Suprapubic skin (tissue), 4 donors: ENCODE measurements at places on chromosomes 6 and 20. TPM values are rescaled to one million over a fixed set of nuclear protein-coding genes. Genes with fewer than 3 reads are reported as not detected.

DNA sequence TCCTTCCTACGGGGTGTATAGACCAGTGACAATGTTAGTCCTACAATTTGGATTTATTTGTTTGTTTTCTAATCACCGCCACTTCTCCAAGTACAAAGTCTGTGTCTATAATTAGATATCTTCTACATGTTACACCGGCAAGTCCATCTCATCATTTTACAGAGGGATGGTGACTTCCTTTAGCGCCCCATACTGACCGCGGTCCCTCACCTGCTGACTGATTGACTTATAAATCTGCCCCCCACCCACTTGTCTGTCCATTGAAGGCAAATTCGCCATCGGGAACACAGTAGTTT lies 8.9 kb upstream of the NR2E1 start:
- no peak for DNase-seq

DNA sequence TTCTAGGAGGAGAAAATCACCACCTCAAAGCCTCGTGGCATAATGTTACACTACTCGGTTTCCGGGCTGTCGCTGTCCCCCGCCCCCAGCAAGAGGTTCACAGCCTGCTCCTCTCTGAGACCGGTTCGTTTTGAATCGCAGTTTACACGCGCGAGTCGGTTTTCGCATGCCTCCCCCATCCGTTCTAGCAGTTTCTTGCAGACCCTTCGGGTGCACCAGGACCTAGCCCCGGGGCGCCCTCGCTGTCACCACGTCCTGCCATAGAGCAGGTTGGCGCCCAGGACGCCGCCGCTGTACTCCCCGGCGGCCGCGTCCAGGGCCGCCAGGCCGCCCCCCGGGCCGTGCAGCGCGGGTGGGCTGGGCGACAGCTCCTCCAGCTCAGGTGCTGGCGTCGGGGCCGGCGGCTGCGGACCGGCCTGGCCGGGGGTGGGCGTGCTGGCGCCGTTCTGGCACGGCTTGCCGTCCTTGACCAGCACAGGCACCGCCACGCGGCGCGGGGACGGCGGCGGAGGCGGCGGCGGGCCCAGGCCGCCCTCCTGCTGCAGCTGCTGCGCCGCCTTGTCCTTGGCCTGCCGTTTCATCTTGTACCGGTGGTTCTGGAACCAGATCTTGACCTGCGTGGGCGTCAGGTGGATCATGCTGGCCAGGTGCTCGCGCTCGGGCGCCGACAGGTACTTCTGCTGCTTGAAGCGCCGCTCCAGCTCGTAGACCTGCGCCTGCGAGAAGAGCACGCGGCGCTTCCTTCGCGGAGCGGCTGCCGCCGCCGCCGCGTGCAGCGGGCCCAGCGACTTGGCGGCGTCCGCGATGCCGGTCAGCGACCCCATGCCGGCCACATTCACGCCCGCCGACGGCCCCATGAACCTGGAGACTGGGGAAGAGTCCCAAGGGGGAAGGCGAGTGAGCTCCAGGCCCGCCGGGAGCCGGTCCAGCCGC lies 1.4 kb downstream of the NKX2-4 start:
- no peak for DNase-seq

GRCh38 chr6:5316951-5317350 lies 55.6 kb downstream of the FARS2 start:
- DNase-seq: no peak

DNA sequence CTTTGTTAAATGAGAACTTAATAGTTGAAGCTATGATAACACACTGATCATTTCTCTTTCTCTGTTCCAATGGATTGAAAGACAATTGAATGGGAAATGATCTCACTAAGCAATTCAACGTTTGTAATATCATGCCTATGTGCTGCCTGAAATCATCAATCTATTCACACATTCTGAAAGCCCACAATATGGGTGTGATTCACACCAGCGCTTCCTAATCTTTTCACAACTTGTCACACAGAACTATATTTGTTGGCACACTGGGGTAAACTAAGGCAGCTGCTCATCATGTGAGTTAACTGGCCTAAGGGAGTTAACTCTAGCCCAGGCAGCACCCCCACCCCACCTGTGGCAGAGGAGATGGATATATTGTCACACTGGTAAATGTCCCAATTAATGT lies 37.1 kb upstream of the UTRN start:
- no peak for DNase-seq

Gene SLC35B2
- total RNA-seq: 35.2 TPM
